ENCODE measurements at places on chromosomes 2 and 18.

DNA sequence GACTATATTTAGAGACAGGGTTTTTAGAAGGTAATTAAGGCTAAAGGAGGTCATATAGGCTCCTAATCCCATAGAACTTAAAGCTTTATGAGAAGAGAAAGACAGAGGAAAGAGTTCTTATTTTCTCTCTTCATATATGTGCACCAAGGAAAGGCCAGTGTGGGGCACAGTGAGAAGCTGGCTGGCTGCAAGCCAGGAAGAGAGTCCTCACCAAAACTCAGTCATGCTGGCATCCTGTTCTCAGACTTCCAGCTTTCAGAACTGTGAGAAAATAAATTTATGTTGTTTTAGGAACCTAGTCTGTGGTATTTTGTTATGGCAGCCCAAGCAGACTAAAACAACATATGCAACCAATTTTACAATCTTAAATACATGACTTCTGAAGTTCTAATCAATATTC lies 31.5 kb upstream of the ATIC start:
- no peak for DNase-seq

DNA sequence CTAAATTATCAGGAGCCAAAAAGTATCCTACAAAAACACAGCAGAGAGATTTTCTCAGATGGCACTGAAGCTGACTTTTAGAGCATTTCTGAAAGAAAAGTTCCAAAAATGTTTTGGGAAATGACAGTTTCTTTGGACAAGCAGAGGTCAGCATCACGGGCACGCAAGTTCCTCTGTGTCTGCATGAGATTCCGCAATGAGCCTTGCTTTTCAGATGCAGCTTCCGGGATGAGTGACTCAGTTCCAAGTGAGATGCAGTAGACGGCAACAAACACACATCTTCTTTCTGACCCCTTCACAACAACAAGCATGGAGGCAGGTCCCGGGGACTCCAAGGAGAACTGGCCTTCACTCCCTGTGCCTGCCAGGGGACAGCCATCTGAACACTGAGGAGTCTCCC lies 76.6 kb downstream of the EIPR1 start:
- DNase-seq, result no peak

DNA sequence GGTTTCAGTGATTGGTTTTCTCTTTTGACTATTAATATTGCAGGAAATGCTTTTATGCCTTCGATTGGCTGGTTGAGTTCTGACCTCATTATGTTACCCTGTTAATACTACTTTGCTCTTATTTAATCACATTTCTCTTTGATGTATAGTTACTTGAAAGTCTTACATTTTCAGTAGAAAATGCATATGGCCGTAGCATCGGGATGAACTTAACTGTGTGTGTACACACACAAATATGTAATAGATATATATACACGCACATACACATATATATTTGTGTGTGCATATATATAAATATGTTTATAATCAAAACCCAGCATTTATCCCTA lies 1.6 kb downstream of the EPC2 start:
- DNase-seq, result no peak

DNA sequence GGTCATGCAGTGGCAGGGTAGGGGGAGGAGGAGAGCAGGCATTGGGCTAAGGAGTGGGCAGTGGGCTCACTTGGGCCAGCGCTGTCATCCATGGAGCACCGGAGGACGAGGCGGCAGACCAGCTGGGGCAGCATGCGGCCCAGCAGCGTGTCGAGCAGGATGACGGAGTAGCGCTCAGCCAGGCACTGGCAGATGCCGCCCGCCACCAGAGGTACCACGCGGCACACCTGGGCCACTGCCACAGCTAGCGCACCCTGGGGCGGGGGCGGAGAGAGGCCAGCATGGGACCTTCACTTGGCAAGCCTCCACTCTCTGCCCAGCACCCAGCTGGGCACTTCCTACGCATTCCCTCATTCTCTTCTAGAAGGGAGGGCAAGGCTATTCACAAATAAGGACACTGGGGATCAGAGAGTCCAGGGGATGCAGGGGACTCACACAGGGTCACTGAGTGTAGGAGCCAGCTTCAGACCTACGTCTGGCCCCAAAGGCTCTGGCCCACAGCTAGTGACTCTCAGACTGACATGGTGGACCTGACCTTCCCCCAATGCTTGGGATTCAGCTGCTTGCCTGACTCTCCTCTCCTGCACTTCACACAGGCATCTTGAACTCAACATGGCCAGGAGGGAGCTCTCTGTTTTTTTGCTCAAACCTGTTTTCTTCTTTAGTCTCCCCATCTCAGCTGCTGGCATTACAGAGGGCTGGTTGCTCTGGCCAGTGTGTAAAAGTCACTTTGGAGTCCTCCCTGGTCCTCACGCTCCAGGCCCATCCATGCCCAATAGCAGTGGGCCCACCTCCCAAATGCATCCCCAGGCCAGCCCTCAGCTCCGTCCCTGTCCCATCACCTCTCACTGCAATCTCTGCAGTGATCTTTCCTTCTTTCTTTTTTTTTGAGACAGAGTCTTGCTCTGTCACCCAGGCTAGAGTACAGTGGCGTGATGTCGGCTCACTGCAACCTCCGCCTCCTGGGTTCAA lies 4.1 kb downstream of the SFTPB start:
- no peak for DNase-seq

DNA sequence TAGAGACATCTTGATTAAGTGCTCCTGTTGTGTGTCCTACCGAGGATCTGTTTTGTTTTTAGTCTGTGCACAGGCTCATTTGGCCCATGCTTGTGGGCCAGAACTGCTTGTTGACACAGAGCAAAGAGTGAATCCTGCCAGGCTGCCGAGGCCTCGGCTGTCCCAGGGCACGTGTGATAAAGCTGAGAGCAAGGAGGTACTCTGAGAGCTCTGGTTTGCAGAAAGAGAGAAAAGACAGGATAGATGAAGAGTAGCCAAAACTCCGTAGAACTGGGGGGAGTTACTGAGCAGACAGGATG lies 175.1 kb downstream of the FAM210A start:
- no peak for DNase-seq

DNA sequence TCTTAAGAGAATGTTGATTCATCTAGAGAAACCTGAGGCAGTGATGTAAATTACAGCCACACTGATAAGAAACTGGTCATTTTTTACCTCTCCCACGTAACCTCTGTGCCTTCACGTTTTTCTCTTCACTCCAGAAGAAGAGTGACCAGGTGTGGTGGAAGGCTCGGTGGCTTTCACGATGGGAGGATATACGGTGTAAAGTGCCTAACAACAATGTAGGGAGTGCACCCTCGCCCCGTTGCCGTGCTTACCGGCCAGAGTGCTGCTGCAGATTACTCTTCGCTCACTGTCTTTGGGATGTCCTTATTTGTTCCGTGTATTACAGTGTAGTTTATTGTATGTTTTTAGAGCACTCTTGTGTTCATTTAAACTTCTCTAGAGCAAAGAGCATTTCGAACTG lies 46.5 kb downstream of the NCK2 start:
- no peak for DNase-seq

GRCh38 chr18:6732952-6733351 lies 3.4 kb downstream of the ARHGAP28 start:
- no peak for DNase-seq

- no peak for DNase-seq
Measured at GRCh38 chr2:168607992-168608391, 151.9 kb downstream of the CERS6 start.

DNA sequence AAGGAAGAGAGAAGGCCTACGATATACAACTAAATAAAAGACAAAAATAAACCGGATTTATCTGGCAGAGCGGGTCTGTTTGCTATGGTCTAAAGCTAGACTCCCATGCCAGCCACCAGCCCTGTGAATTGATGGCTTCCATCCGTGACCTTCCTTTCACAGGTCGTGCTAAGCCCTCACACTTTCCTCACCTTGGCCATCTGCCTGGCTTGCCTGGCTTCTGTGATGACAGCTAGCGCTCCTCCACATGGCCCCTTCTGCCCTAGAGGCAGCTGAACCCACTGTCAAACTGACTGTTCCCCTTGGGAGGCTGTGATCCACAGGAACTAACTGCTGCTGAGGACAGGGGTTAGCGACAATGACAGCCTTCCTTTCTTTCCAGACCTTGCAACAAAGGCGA lies 32.5 kb downstream of the GAREM1 start:
- DNase-seq, result no peak

GRCh38 chr2:140027966-140028365 lies 1247.8 kb upstream of the NXPH2 start:
- no peak for DNase-seq

DNA sequence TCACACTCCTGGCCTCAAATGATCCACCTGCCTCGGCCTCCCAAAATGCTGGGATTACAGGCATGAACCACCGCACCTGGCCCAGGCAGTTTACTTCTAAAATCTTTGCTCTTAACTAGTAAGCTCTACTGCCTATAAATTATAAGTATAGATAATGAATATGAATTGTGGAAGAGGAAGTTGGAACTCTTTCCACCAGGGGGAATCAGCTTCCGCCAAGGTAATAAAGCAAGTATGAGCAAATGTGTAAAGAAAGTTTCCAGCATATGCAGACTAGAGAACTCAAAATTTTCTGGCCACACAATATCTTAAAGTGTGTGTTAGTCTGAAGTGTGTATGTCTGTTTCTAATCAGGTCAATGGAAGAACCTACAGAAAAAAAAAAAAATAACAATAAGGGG lies 68.1 kb downstream of the RMDN2 start:
- no peak for DNase-seq

DNA sequence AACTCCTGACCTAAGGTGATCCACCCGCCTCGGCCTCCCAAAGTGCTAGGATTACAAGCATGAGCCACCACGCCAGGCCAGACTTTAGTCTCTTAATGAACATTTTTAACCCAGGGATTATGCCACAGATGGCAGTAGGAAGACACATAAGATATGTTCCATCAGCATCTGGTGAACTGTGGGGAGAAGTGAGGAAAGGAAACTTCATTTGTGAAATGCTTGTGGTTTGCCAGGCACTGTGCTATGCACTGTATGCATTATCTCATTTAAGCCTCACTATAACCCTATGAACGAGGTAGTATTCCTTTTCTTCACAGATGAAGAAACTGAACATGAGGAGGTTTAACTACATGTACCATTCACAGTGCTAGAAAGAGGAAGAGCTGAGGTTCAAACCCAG lies 29.3 kb downstream of the PTRHD1 start:
- no peak for DNase-seq

GRCh38 chr18:79068937-79069716 lies at the start of gene ATP9B:
Gene ATP9B, plus strand, starts transcription at chr18:79069394. Its CDS starts 17 bp downstream, at chr18:79069411.
- DNase-seq, result peak; percentile 97

- DNase-seq, result no peak
Measured at GRCh38 chr2:98807221-98807620, 76.3 kb upstream of the MGAT4A start.

DNA sequence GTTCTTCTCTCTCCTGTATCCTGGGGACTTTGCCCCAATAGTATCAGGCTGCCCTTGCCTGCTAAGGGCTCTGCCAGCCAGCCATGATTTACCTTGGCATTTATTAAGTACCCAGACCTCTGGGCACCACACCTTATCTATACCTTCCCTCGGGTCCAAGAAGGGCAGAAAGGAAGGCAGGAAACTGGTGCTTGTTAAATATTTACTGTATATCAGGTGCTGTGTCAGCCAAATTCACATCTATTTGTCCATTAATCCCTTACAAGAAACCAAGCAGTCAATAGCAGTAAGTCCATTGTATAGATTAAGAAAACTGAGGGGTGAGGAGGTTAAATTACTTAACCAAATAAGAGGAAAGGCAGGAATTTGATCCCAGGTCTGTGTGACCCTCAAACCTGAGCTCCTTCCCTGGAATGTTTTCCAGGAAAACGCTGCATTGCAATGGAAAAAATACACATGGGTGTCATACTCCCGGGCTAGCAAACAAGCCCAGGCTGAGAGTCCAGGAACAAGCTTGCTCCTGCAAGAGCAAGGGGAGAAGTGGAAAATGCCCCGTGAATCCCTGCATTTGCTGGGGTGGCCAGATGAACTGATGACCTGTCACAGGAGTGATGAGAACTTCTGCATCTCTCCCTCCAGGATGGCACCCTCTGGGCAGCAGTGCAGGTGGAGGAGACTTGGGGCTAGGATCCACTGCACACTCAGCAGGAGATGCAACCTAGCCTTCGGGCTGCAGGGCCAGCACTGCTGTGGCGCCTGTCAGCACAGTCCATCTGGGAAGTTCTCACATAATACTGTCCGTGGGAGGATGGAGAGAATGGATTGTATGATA lies 30.4 kb downstream of the CIB4 start:
- DNase-seq, result no peak

DNA sequence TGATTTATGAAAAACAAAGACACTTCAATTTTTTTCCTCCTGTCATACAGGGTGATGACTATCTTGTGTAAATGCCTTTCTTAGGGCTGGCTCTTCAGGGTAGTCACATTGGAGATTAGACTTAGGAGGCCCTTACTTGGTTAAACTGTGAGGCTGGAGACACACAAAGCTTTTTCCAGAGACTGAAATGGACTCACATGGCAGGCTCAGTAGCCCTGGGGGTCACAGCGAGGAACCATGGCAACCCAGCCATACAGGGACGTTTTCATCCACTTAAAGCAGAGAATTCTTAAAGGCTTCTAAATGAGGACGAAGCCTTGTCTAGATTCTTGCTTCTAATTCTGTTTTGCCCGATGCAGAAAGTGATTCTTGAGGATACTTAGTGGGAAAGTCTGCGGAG lies 57.3 kb upstream of the ZDBF2 start:
- DNase-seq, result no peak

- no peak for DNase-seq
Measured at GRCh38 chr18:3806656-3807055, 356.7 kb downstream of the TGIF1 start.

DNA sequence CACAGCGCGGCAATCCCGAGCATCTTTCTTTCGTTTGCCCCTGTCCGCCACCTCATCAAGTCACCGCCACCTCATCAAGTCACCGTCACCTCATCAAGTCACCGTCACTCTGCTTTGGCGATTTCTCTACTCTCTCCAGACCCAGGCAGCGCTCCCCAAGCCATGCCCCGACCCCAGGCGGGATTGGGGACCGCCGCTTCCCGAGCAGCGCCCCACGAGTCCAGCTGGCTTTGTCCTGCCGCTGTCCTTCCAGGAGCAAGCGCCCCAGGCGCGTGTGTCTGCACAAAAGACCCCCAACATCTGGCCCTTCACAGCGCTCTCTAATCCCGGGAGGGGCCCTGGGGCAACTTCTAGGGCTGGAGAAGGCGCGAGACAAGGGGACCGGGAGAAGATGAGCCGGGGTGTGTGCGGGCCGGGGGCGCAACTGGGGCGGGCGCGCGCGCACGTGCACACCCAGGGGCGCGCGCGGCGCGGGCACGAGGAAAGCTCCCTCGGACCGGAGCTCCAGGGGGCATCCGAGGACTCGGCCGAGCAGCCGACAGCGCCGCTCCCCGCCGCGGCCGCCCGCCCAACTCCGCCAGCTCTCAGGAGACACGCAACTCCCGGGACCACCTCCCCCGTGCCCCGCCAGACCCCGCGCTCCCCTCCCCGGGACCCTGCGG lies 633 bp upstream of the RNF152 start:
- no peak for DNase-seq

GRCh38 chr2:22826703-22827102 lies 558.3 kb upstream of the KLHL29 start:
- DNase-seq, result no peak

DNA sequence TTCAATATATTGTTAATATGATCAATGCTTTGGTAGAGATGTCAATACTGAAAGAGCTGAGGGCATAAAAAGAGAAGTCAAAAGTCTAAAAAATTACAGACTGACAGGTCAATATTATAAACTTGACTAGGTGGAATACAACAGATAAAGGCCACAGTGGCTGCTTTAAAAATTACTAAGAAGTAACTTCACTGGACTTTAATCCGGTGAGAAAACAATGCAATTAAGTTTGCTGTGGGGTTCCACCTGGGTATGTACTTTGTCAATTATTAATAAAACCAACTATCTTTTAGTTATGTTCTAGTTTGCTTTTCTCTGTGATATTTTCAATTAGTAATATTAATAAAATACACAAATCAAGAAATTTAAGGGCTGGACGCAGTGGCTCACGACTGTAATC lies 44.7 kb downstream of the RAPH1 start:
- DNase-seq, result no peak
